ENCODE measurements at places on chromosomes 3 and 15. TPM values are rescaled to one million over a fixed set of nuclear protein-coding genes. Genes with fewer than 3 reads are reported as not detected.

Gene ABHD6
- total RNA-seq = 12.1 TPM

Gene UBA7
- 49.7 TPM for total RNA-seq

Gene TNFAIP8L3
- 5.1 TPM for total RNA-seq

Gene OR5K2
- not detected for total RNA-seq

Gene GOLGA8M
- 17.6 TPM for total RNA-seq

Gene EAF2
- total RNA-seq = 4.8 TPM

DNA sequence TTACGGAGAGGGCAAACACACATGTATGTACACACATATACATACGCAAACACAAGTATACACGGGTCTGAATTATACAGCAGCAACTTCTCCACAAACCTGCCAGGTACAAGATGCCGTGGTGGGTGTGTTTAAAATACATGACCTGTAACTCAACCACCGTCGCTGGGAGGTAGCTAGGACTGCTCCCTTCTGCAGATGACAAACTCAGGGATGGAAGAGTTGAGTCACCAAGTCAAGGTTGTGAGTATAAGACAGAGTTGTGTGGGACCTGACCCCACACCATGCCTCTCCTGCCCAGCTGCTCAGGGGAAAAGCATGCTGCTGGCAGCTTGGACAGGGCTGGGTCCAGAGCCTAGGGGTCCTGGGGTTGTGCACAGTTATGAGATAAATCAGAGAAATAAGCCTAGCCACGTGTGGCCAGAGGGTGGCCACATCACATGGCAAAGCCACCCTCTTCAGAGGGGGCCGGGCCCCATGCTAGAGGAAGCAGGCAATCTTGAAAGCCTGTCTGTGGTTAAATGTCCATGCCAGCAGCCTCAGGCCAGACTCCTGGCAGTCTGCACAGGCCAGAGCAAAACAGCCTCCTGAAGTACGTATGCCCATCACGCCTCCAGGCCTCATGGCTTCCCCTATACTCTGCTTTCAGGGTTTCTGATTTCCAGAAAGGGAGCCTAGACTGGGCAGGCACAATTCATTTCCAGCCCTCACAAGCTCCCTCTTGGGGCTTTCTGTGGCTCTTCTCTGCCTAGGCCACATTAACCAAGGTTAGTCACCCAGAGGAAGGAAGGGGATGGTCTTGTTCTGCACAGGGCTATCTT is 107.7 kb upstream of the RPL32 start:
- no peak for DNase-seq

DNA sequence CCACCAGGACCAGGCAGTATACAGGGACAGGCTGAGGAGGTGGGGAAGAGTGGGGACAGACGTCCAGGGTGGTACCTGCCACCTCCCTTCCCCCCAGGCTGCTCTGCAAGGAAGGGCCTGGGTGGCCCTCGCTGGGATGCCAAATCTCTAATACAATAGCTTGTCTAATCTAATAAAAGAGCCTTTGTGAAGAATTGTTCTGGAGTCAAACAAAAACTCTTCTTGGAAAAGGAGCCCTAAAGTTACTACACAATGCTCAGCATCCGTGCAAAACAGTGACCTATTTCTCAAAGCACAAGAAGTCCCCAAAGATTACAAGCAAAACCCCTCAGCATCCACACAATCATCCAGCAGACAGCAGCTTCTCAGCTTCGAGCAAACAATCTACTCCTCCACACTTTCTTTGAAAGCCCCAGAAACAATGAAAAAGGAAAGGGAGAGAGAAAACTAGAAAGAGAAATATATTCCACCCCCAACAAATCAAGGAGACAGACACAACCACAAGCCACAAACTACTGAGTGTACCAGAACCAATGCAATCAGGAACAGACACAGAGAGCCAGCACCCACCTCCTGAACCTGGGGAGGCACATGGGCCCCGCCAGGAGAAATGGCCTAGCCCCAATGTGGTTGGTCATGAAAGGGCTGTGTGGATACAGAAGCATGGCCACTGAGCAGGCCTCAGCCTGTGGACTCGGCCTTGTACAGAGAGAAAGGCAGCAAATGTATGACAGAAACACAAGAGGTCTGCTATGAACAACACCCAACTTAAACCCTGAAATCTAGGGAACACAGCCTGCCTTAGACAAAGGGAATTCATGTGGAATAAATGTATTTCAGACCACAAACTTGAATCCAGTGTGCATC is 177.1 kb upstream of the CHRNA7 start:
- DNase-seq = peak; percentile 34

GRCh38 chr3:195160257-195160898 is 110.6 kb downstream of the XXYLT1 start:
- DNase-seq = no peak

DNA sequence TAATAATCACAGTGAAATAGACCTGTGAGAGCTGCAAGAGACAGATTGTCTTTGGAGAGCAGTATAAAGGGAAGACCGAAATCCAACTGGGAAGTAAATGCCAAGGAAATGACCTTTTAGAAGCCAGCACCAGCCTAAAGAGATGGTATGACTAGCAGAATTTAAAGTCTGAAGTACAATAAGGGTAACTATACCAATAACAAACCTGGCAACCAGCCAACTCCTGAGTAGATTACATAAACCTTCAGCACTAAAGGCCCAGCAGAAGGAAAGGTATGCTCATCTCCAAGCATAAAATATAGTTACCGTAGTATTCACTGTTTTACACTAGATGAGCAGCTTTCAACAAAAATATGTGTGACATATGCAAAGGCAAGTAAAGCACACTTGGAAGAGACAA is 155.1 kb upstream of the SATB1 start:
- DNase-seq = no peak

DNA sequence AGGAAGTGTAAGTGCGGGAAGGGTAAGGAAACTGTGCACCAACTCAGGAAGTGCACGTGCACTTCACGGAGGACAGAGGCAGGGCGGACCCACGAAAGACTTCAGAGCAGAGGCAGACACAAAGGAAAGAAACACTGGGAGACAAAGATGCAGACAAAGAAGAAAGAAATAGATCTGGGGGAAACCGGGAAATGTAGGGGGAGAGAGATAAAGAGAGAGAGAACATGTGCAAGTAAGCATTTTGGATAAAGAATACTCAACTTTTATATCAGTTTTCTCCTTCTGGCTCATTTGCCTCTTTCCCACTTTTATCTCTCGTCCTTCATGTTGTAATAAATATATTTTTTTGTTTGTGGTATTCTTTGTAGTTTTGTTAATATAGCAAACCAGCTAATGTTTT is 204.2 kb downstream of the WDR72 start:
- DNase-seq = no peak

DNA sequence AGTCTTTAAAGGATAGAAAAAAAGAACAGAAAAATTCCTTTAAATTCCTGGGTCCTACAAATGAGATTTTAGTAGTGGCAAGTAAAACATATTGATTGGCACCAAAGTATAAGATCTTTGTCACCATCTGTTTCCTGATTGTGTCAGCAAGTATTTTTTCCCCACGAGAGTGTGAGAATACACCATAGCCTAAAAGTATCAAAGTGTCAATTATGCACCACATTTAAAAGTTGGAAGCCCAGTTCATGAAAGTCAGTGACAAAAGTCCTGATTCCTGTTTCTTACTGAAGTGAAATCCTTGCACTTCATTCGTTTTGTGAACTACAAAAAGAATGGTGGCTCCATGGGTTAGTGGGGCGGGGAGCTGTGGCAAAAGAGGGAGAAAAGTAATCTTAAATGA is 83.8 kb upstream of the DPH6 start:
- no peak for DNase-seq

- DNase-seq = no peak
Observed at GRCh38 chr3:124843047-124843446, 44.1 kb downstream of the ITGB5 start.

DNA sequence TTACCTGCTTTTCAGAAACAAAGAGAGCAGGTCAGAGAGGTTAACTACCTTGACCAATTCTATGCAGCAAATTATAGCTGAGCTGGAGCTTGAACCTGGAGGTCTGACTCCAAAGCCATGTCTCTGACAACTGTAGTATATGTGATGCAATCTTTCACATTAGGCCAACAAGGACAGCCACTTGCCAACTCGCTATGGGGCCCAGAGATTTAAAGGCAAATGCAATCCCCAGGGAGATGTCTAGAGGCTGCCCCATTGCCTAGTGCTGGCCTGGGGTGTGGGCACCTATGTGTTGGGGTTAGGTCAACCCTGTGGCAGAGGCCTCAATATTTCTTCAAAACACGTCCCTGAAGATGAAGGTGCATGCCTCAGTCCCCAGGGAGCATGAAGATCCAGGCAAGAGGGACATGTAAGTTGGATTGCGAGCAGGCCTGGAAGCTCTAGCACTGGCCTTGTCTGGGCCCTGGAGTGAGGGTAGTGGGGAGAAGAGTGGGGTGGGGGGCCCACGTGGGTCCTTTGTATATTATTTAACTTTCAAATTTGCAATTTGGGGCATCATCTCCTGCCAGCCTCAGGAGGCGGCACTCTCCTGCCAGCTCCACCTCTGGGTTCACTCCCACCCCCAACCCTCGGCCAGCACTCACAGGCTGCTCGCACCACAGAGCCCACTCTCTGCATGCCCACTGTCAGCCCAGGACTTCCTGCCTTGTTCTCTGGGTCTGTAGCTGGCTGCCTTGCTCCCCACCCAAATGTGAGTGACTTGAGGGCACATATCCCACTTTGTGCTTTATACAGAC is 64.3 kb downstream of the SLC12A8 start:
- no peak for DNase-seq

DNA sequence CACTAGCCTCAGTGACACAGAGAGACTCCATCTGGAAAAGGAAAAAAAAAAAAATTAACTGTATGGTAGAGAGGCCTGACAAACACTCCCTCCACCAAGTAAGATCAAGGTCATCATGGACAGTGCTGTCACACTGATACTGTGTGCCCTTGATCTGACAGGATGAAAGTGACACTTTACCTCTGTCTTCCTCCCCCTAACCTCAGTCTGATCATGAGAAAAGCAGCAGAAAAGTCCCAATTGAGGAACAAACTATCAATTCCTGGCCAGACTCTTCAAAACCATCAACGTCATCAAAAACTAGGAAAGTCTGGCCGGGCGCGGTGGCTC is 26.7 kb downstream of the PGPEP1L start:
- no peak for DNase-seq

DNA sequence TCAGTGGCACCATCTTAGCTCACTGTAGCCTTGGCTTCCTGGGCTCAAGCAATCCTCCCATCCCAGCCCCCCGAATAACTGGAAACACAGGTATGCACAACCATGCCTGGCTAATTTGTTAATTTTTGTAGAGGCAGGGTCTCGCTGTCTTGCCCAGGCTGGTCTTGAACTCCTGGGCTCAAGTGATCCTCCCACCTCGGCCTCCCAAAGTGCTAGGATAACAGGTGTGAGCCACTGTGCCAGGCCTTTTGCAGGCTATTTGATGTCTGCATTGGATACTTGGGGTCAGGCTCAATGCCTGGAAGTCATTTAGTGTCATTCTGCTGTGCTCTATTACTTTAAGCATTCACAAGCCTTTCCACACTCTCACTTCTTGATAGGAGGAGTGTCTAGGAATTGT is 17.6 kb downstream of the LIMD1 start:
- no peak for DNase-seq

GRCh38 chr3:38022301-38022700 is 7.1 kb downstream of the PLCD1 start:
- DNase-seq = no peak

DNA sequence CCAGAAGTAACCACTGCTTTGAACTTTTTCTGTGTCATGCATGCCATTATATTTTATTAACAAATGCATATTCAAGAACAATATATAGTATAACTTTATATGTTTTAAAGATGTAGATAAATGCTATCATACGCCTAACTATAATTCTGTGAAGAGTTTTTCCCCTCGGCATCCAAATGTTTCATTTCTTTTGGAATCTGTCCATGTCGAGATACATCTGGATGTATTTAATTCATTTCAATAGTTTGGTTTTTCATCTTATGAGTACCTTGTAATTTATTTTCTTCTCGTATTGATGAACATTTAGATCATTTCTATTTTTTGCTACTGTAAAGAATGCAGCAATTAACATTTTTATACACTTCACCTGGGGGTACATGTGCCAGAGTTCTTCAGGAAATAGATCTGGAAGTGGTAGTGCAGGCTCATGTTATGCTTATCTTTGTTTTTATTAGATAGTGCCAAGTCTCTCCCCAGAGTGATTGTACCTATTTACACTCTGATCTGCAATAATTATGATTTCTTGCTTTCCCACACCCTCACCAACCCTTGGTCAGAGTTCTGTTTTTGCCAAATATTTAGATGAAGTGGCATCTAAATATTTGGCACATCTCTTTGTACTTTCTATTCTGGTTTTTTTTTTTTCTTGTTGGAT is 29.7 kb downstream of the USP13 start:
- DNase-seq = no peak

DNA sequence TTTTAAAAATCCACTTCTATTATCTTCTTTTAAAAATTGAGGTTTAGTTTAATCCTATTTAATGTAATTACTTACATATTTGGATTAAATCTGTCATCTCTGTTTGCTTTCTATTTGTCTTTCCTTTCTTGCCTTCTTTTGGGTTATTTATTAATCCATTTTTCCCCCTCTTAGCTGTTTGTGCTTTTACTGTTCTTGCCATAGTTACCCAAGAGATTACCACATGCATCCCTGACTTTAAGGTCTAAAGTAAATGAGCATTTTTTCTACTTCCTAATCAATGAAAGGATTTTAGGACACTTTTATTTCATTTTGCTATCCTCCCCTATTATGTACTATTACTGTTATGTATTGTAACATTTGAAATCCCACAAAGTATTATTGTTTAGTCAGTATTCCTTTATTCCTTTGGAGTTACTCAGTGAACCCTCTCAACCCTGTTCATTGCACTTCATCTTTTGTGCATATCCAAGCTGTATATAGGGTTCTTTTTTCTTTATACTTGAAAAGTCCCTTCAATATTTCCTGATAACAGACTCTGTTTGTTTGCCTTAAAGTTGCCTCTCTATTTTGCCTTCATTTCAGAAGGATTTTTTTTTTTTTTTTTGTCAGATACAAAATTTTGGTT is 62.7 kb downstream of the MEF2A start:
- DNase-seq = no peak

GRCh38 chr15:81789403-81789802 is 256.4 kb downstream of the MEX3B start:
- no peak for DNase-seq

DNA sequence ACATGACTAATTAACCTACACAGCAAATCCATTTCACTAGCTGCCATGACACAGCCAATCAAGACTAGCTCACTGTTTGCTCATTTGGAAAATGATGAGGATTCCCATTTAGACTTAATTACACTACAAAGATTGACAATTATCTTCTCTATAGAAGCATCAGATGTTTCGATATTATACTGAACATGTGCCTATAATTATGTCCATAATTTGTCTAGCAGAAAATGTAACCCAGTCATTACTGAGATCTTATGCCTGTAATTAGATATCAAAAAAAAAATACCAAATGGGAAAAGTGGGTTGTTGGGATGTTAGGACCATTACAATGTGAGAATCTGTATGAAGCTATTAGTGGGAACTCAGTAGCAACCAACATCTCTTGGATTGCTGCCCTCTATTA is 344.2 kb upstream of the MCTP2 start:
- DNase-seq = no peak

Data from testis (tissue), 5 donors.